ENCODE measurements at places on chromosomes 4 and X.

DNA sequence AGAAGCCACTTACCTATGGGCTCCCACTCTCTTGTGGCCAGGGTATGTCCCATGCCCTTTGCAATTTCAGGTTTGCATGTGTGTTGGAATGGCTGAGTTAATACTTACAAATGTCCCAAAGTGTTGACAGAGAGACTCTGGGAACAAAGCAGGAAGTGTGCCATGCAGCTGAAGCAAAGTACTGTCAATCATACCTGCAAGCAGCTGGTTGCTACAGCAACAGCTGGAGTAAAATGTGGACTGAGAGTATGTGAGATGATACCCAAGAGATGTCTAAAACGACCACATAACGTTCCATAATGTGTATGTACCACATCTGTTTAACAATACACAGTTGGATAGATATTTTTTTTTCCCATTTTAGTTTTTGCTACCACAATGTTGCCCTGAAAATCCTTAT lies 82.8 kb upstream of the CAMK2D start:
- no peak for DNase-seq

DNA sequence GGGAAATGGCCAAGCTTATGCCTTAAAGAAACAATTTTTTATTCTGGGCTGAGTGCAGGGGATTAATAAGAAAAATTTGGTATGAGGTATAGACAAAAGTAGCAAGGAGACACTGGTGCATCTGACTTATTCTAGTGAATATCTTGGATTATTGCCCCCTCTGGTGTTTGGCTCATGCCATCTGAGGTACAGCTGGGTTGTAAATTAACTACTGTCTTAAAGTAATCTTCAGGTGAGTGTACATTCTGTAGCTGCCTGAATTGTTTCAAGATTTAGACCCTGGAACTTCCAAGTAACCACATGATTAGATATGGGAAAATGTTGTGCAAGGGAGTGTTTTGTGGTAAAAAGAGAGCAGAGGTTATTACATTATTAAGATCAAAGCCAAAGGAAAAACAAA lies 988.7 kb downstream of the FAM133A start:
- no peak for DNase-seq

DNA sequence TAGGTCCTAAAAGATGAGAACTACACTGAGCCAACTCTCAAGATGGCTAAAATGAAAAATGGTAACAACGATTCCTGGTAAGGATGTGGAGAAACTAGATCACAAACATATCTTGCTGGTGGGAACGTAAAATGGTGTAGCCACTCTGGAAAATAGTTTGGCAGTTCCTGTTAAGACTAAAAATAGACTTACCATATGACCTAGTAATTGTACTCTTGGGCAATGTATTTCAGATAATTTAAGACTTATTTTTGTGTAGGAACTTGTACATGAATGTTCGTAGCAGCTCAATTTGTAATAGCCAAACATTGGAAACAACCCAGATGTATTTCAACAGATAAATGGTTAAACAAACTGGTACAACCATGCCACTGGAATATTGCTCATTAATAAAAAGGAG lies 106.2 kb downstream of the HDAC8 start:
- no peak for DNase-seq

DNA sequence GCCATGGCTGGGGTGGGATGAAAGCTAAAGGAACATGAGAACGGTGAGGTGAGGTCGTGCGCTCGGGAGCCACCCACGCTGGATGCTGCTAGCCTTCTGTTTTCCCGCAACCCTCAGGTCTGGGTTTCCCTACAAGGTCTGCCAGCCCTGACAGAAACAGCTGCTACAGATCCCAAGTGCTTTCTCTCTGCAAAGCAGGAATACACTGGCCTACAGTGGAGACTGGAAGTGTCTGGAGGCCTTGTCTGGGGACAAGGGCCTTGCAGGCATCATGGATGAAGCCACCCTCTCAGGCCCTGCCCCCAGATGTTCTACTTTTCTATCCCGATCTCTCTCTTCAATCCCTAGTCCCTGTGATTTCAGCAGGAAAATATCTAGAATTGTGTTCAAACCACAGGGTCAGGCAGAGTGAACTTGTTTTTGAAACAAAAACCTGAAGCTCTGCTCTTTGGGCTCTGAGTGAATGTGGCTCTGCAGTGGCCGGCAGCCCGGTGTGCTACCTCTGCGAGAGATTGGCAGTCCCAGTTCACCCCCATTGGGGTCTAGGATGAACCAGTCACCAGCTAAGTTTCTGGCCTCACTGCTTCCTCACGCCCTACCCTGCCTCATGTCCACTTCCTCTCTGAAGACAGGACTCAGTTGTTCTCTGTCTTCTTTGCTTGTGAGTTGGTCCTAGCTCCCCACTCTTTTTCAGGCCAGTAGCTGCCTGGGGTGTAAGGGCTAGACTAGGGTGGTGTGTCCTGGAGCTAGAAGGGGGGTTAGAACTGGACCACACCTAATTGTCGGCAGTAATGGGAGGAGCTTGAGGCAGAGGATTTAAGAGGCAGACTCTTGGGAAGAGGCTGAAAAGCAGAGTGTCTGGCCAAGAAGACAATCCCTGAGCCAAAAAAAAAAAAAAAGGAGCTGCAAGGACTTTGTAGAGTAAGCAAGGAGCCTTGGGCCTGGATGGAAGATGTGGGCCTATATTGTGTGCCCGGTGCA lies 89.6 kb downstream of the RTL5 start:
- DNase-seq: no peak

GRCh38 chr4:4901877-4902276 lies 42.4 kb downstream of the MSX1 start:
- no peak for DNase-seq

GRCh38 chrX:143788265-143788664 lies 67.7 kb upstream of the SPANXN2 start:
- DNase-seq: no peak

DNA sequence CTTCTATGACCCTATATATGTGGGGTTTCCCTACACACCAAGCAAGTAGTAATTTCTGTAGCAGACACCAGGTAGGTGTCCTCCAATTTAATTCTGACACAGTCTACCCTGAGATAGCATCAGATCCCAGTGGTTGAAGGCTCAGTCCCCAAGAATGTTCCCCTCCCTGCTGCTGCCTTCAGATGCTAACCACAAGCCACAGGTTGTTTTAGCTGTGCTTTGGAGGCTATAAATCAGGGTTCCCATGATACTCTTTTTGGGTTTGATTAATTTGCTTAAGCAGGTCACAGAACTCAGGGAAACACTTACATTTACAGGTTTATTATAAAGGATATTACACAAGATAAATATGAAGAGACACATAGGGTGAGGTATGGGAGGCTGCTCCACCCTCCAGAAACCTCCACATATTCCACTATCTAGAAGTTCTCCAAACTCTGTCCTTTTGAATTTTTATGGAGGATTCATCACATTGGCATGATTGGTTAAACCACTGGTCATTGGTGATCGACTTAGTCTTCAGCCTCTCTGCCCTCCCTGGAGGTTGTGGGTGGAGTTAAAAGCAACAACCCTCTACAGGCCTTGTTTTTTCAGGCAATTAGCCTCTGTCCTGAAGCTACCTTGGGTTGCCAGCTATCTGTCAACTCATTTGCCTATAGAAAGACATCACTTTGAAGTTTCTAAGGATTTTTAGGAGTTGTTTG lies 50.8 kb downstream of the GRIA2 start:
- no peak for DNase-seq

GRCh38 chrX:140762061-140762460 lies 52.5 kb downstream of the LINC00632 start:
- DNase-seq: peak; percentile 32

GRCh38 chr4:139735381-139736273 lies 70.0 kb downstream of the MGST2 start:
- DNase-seq: peak; percentile 75

DNA sequence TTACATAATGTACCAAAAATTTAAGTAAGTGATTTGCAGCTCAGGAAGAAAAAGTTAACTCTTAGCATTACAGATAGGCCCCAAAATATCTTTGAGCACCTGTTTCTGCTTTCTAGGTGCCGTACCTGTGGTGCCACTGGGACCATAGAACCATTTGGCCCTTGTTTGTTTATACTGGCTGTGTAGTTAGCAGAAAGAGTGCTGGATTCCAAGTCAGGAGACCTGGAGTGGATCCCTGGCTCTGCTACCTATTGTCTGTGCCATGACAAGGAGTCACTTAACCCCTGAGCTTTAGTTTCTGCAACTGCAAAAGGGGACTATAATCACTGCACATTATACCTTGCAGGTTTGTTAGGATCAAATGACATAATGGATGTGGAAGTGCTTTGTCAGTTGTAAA lies 137.8 kb upstream of the GPR101 start:
- no peak for DNase-seq

DNA sequence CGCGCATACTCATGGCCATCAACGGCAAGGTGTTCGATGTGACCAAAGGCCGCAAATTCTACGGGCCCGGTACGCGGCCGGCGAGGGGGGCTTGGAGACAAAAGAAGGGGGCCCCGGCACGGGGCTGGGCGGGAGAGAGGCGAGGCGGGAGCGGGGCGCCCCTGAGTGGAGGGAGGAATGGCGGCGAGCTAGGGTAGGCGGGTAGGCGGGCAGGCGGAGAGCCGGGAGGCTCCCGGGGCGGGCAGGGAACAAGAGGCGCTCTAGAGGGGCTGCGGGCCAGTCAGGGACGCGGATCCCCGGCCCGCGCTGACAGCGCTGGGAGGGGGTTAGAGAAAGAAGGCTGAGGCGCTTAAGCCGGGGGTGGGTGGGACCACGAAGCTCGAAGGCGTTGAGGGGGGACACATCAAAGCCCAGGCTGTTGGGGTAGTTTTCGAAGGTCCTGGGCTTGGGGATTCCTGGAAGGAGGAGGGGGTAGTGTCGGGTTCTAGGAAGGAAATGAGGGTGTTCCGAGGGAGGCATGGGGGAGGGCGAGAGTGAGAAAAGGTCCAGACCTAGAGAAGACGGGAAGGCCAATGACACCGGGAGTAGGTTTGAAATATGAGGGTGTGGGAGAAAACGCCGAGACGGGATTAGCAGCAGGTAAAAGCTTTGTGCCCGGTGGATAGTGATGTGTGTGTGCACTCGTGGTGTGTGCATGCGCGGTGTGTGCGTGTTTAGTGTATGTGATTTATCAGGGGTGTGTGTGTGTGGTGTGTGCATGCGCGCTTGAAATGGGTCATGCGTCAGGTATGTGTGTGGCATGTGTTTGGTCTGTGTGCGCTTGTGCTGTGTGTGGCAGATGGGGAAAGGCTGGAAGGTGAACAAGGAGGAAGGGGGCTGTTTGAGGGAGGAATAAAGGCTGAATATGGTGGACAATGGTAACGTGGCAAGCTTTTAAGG lies 807 bp downstream of the PGRMC1 start:
- peak; percentile 70 for DNase-seq

GRCh38 chr4:98345838-98346237 lies 84.7 kb downstream of the RAP1GDS1 start:
- DNase-seq: no peak

GRCh38 chrX:8946563-8946962 lies 87.4 kb downstream of the FAM9B start:
- DNase-seq: no peak

GRCh38 chr4:4574792-4575191 lies 32.9 kb upstream of the STX18 start:
- peak; percentile 52 for DNase-seq

GRCh38 chr4:24840826-24841543 lies 45.6 kb downstream of the SOD3 start:
- no peak for DNase-seq

DNA sequence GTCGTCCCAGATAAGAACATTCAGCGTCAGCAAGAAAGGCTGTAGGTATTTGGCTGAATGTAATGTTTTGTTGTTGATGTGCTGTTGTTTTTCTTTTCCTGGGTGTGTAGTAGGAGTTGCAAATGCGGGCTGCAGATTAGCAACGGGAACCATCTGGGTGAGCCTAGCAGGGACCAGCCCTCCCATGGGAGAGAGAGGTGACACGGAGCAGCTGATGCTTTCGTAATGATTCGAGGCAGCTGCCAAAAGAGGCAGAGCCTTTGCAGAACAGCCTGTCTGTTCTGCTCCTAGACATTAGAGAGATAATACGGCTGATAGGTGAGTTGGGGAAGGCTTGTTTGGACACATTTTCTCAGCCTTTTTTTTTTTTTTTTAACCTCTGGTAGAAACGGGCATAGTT lies 25.3 kb downstream of the ARSF start:
- no peak for DNase-seq

- DNase-seq: peak; percentile 28
Observed at GRCh38 chrX:69152417-69152841, 12.8 kb downstream of the PJA1 start.

DNA sequence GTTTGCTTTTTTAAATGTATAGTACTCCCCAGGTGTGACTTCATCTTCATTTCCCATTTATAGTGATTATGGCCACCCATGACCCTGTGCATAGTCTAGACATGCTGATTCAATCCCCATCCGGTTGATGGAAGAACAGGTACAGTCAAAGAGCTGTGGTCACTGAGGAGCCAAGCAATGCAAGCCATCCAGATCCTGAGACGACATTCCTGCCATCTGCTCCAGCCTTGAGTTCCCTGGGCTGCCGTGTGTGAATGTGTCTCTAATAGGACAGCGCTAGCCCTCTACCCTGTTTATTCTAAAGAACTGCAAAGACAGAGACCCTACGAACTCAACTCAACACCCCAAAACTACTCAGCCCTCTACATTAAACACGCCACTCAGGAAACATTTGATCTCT lies 1.7 kb downstream of the KCNIP4 start:
- no peak for DNase-seq

- DNase-seq: no peak
Observed at GRCh38 chr4:19497705-19498104, 754.0 kb upstream of the SLIT2 start.

GRCh38 chr4:159042868-159043267 lies 60.0 kb upstream of the RAPGEF2 start:
- DNase-seq: no peak

GRCh38 chr4:44632733-44633132 lies 18.7 kb downstream of the YIPF7 start:
- no peak for DNase-seq

- DNase-seq: no peak
Observed at GRCh38 chr4:163484906-163485305, 9.6 kb upstream of the TMA16 start.

DNA sequence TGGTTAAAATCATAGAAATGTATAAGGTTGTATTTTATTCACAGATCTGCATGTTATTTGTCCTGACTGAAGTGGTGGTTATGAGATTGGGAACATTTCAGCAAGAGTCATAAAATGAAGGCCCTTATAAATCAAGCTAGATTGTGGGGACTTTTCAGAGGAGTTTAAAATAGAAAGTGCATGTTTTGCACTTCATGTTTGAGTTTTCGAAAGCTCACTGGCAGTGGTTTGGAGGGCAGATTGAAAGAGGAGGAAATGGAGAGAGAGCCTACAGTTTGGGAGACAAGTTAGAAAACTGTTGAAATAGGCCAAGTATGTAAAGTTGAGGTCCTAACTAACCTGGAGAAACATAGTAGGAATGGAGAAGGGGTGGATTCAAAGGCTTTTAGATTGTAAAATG lies 124.9 kb downstream of the KDM6A start:
- no peak for DNase-seq

All from pancreas (tissue), 10 donors.